Left renal pelvis (tissue), 4 donors: ENCODE measurements at places on chromosomes 5 and 9.

DNA sequence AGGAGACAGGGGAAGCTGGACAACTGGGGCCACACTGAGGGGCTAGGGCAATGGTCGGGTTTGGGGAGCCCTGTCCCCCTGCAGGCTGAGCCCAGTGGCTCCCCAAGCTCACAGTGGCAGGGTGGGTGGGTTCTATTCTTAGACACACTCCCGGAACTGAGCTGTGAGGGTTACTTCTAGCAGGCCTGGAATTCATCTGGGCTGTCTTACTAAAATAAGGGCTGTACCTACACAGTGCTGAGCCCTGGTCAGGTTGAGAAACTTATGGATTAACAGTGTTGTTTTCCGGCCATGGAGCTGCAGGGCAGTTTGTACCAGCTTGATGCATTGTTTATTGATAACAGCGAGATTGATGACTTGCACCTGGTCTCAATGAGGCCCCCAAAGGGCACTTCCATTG, 58.8 kb downstream of the C5orf15 start:
- DNase-seq = no peak

DNA sequence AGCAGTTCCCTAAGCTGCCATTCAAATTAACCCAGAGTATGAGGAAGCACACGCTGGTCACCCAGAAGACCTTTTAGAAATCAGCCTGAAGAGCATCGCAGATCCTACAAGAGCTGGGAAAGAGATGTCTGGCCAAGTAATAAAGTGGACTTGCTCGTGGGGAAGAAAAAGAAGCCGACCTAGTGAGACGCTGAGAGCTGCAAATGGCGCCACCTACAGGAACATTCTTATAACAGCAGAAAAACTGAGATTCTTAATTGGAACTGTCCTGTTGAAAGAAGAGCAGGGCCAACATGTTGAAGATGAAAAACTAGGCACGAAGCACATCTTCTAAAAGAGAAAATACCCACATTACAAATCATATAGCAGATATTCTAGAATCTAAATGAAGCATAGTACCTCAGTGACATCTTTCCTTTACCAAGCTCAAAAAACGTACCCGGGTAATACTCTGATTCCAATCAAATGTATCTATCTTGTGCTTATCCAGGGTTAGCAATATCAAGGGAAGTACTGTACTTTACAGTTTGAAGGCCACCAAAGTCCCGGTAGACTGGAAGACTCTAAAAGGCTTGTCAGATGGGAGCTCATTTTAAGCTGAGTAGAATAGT, 3.9 kb upstream of the GNAQ start:
- peak; percentile 74 for DNase-seq

- DNase-seq = no peak
Measured at GRCh38 chr9:26061948-26062575, 383.8 kb upstream of the TUSC1 start.

DNA sequence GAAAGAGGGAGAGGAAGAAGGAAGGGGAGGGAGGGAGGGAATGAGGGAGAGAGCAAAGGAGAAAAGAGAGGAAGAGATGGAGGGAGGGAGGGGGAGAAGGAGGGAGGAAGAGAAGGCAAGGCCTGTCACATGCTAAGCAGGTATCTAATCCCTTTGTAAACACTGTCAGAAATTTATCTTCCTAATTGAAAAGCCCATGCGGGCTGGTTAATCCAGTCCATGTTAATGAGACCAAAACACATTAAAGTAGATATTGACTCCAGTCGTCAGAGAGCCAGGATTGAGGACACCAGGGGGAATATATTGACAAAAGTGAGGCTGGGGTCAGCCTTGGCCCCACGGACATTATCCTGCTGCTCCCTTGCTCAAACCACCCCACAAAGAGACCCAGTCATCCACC, 37.4 kb upstream of the ALDH1B1 start:
- no peak for DNase-seq

DNA sequence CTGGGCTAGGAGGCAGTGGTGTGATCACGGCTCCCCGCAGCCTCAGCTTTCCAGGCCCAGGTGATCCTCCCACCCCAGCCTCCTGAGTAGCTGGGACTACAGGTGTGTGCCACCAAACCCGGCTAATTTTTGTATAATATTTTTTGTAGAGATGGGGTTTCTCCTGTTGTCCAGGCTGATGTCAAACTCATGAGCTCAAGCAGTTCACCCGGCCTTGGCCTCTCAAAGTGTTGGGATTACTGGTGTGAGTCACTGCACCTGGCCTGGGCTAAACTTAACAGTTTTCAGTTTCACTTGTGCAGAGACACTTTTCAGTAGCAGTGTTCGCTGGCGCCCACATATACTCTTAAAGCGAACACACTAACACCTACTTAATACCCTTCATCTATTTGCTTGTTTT, 205.6 kb upstream of the ZNF608 start:
- DNase-seq = no peak

DNA sequence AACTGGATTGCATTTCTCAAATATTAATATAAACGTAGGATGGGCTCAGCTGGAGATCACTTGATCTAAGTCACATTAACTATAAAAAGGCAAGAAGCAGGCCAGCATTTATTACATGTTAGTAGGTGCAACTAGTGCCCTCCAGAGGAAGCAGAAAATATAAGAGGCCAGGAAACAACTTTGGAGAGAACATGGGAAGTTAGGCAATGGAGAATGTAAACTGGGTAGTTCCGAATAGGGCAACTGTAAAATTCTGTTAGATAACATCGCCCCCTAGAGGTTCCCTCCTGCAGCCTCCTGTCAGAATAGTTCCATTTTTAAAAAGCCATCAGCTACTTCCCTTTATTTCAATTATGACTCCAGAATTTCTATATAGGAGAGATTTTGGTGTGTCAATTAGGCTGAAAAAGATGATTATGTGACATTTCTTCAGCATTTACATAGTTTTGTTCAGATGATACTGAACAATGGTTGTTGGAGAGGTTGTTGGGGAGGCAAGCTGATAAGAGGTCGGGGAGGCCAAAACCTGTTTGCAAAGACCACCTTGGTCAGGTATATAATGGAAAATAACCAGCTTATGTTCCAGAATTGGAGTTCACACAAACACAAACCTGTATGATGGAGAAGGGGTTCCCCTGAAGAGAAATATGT, 22.4 kb downstream of the CCL28 start:
- DNase-seq = peak; percentile 48

GRCh38 chr5:151683986-151684588, 2.6 kb downstream of the SPARC start:
- no peak for DNase-seq

DNA sequence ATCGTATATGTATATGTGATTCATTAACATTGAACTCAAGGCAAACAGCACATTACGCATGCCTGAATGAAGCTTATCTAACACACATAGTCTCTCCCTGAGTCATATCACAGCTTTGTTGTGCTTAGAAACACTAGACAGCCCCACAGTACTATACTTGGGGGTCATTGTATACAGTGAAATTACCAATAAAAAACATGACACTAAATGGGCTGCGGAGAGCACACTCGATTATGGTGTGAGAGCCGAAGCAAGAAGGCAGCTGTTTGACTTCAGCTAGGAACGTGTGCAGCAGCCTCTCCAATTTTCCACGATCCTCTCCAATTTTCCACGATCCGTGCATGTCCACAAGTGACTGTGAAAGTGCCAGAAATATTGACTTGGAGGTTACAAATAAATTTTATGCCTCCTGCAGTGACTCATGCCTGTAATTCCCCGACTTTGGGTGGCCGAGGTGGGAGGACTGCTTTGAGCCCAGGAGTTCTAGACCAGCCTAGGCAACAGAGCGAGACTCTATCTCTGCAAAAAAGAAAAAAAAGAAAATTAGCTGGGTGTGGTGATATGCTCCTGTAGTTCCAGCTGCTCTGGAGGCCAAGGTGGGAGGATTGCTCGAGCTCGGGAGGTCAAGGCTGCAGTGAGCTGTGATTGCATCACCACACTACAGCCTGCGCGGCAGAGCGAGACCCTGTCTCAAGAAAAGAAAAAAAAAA, 102.4 kb downstream of the DAPK1 start:
- DNase-seq = no peak

- DNase-seq = no peak
Measured at GRCh38 chr5:134550271-134551214, 25.1 kb downstream of the JADE2 start.

- DNase-seq = no peak
Measured at GRCh38 chr9:127049044-127049443, 73.4 kb downstream of the ANGPTL2 start.

DNA sequence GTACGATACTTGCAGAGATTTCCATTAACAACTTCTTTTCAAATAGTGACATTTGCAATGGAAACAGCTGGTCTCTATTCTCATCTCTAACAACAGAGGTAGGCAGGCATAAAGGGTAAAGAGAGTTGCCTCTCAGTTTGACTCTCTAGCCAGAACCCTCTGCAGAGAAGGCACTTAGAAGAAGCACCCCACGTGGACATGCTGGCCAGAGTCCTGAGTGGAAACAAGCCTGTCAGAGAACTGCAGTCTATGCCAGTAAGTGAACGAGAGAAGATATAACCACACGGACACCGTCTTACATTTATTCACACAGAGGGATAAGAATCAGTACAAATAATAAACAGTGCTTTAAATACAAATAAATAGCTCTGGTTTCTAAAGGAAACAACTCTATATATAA, 11.0 kb upstream of the LHX6 start:
- DNase-seq = no peak

GRCh38 chr5:102719886-102720285, 35.2 kb upstream of the PAM start:
- no peak for DNase-seq

DNA sequence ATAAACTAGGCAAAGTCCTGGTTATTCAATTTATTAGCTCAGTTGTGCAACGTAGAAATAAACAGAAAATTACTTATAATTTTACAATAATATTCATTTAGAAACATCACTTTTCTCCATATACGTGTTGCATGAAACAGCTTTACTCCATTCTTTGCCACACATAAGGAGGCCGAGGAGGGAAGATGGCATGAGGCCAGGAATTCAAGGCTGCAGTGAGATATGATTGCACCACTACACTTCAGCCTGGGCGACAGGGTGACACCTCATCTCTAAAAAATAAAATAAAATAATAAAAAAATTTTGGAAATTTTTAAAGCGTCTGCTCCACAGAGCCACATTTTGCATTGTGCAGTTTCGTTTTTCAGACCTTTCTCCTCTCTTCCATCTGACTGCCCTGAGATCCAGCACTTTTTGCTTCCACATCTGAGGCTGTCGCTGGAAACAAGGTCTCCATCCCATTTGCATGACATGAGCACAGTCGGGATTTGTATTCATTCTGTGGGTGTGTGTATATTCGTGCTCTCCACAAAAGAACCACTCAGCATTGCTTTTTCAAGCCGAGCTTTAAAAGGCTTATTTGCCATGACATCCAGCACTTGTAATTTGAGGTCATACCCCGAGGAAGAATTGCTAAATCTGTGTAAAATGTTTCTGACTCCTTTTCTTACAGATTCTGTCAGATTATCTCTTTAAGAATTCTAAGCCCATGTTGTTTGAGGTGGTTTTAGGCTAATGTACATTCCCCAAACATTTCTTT, 98.6 kb upstream of the MSX2 start:
- DNase-seq = no peak

- DNase-seq = no peak
Measured at GRCh38 chr9:124869986-124870560, 8.1 kb downstream of the ARPC5L start.

GRCh38 chr5:106392766-106393165, 1278.0 kb downstream of the EFNA5 start:
- DNase-seq = no peak

GRCh38 chr9:15357050-15357653, 50.1 kb upstream of the TTC39B start:
- DNase-seq = no peak

- DNase-seq = no peak
Measured at GRCh38 chr9:70398145-70398556, 16.3 kb downstream of the KLF9 start.

- DNase-seq = no peak
Measured at GRCh38 chr9:22214021-22214420, 204.9 kb upstream of the CDKN2B start.

DNA sequence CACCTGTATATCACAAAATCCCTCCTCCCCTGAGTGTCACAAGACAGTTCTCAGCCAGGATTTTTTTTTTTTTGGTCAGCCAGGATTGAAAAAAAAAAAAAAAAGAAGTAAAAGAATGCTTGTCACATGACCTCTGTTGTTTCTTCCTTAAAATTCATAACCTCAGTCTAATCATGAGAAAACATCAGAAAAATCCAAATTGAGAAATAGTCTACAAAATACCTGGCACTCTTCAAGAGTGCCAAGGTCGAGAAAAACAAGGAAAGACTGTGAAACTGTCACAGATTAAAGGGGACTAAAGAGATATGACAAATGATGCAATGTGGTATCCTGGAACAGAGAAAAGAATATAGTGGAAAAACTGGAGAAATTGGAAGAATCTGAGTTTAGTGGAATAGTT, 58.5 kb upstream of the SUB1 start:
- DNase-seq = no peak

GRCh38 chr9:93828331-93829097, 126.6 kb downstream of the BARX1 start:
- DNase-seq = no peak

DNA sequence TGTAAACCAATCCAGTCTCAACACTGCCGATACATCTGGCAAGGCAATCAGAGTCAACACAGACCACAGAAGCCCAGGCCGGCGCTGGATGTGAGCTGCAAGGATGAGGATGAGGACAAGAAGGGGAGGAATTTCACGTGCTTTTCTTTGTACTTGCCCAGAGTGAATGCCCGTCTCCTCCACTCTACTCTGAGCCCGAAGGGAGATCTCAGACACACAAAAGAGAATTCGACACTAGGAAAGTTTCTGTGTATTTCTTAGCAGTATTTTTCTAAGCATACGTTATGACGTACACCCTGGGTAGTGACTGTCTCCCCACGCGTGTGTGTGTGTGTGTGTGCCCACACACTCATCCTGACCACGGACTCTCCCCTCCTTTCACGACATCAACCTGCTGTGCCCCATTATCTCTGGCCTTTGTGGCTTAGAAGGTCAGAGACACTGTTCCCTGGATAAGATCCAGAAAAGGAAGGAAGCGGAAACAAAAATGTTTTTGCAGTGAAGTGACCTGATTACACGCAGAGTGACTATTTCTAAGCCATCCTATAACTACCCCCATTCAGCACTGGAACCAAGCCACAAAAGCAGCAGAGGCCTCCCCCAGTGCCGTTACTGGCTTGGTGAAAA, 227.3 kb upstream of the DAPK1 start:
- DNase-seq = no peak

DNA sequence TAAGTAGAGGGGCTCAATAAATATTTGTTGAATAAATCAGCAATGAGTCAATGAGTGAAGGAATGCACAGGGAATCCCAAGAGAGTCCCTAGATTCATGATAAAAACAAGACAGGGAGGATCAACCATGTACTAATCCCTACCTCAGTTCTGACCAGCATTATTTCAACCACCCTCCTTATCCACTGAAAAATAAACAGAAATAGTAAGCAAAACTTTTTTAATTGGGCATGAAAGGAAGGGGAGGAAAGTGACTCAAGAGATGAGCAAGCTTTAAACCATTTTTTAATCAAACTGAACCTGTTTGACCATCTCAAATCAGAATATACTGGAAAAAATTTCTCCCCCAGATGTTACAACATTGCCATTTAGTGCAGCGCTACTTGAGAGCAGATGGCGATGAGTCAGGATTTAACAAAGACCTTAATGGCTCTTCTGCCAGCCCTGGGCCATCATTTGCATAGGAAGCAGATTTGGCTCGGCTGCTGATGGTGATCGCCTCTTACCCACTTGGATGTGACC, 194.8 kb upstream of the SLC30A5 start:
- no peak for DNase-seq

- no peak for DNase-seq
Measured at GRCh38 chr5:95812074-95812471, 10.5 kb downstream of the GLRX start.
